ENCODE measurements at places on chromosomes 1 and 21.

- no peak for DNase-seq
These were observed 3.5 kb downstream of the IGSF9 start for GRCh38 chr1:159941591-159942560.

GRCh38 chr1:145891143-145891542 is 5.5 kb upstream of the ANKRD35 start:
- no peak for DNase-seq

DNA sequence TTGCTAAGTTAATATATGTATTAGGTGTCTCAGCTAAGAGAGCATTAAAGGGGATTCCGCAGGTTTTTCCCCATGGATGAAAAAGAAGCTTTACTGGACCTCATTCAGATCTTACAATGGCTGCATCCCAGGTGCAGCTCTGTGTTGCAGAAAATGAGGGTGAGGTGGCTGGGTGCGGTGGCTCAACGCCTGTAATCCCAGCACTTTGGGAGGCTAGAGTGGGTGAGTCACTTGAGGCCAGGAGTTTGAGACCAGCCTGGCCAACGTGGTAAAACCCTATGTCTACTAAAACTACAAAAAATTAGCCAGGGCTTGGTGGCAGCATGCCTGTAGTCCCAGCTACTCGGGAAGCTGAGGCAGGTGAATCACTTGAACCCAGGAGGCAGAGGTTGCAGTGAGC is 58.5 kb upstream of the MORC3 start:
- DNase-seq = no peak

DNA sequence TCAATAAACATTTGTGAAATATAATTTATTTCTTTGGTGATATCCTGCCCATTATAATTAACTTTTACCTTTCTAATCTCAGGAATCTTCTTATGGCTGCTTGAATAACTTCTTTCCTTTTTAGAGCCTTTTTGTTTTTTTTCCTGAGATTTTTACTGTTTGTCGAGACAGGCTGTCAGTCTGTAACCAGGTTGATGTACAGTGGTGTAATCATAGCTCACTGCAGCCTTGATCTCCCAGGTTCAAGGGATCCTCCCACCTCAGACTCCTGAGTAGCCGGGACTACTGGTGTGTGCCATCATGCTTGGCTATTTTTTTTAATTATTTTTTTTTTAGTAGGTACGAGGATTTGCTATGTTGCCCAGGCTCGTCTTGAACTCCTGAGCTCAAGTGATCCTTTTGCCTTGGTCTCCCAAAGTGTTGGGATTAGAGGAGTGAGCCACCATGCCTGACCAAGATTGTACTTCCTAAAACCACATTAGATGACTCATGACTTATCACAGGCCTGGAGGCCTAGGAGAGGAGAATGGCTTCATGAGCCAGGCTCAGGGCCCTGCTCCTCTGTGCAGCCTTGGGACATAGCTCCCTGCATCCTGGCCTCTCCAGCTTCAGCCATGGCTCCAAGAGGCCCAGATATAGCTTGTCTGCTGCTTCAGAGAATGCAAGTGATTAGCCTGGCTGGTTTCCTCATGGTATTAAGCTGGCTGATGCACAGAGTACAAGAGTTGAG is 48.6 kb downstream of the CTH start:
- DNase-seq = peak; percentile 64

GRCh38 chr1:226973371-226973897 is 33.3 kb downstream of the COQ8A start:
- DNase-seq = no peak

- DNase-seq = peak; percentile 41
These were observed 1.2 kb downstream of the PABPC4 start for GRCh38 chr1:39575191-39576015.
